ENCODE measurements at places on chromosomes 7 and 10.
A peak's percentile ranks its signal among the peaks of the same experiment; 100 is the strongest.

- no peak for DNase-seq
Observed at GRCh38 chr7:78493401-78493800, 694.8 kb downstream of the PHTF2 start.

DNA sequence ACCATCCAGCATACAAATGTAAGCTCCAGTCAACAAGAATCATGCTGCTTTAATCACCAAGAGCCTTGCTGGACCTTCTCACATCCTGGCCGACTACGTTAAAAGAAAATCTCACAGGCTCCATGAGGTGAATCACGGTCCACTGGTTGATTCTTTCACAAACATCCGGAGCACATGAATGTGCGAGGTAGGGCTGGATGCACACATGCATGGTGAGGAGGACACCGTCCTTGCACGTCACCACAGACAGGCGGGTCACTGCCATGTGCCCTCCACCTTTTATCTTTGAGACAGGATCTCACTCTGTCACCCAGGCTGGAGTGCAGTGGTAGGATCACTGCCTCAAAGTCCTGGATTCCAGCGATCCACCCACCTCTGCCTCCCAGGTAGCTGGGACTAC lies 265.1 kb downstream of the PARD3 start:
- no peak for DNase-seq

- DNase-seq, result no peak
Observed at GRCh38 chr10:72175149-72175548, 40.7 kb upstream of the ANAPC16 start.

- DNase-seq, result no peak
Observed at GRCh38 chr7:127390186-127390816, 2.2 kb downstream of the ZNF800 start.

GRCh38 chr10:127925471-127926207 lies 18.7 kb downstream of the PTPRE start:
- no peak for DNase-seq

GRCh38 chr7:121313793-121314676 lies 14.8 kb upstream of the WNT16 start:
- DNase-seq, result no peak

- peak; percentile 50 for DNase-seq
Observed at GRCh38 chr10:31242902-31243301, 76.1 kb upstream of the ZEB1 start.

GRCh38 chr7:10780400-10780747 lies 193.3 kb upstream of the PHF14 start:
- DNase-seq, result no peak

DNA sequence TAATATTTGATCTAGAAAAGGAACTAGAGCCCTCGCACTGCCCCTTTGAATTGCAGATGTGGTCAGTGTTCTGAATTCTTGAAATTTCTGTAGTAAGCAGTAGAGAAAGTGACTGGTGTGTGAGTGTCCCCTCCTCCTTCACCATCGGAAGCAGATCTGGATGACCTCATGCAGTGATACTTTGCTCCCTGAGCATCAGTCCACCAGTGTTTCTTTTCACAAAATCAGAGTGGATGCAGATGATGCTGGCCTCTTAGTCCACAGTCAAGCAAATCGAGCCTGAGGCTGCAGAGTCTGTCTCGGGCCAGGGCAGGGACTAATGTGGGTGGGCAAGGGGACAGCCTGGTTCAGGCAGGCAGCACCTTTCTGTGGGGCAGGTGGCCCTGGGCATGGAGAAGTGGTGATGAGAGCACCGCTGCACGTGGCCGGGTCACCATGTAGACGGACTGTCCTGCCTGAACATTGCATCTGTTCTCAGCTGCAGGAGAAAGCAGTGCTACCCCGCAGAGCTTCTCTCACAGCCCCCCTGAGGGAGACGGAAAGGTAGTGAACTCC lies 5.4 kb downstream of the INSIG1 start:
- no peak for DNase-seq

GRCh38 chr10:74743401-74743800 lies 83.0 kb upstream of the KAT6B start:
- DNase-seq, result no peak

- no peak for DNase-seq
Observed at GRCh38 chr7:26385240-26385639, 93.6 kb downstream of the SNX10 start.
